ENCODE measurements at places on chromosomes 3 and 15. TPM values are rescaled to one million over a fixed set of nuclear protein-coding genes. Genes with fewer than 3 reads are reported as not detected.

- no peaks in the 10 kb centered on the region for H3K27me3 ChIP-seq
- no peak overlapping the region for H3K27ac ChIP-seq
- no peaks in the 10 kb centered on the region for H3K36me3 ChIP-seq
- no peaks in the 10 kb centered on the region for H3K4me1 ChIP-seq
- no peak for DNase-seq
These were observed 199.4 kb downstream of the KCNH8 start for GRCh38 chr3:19347671-19348070.

DNA sequence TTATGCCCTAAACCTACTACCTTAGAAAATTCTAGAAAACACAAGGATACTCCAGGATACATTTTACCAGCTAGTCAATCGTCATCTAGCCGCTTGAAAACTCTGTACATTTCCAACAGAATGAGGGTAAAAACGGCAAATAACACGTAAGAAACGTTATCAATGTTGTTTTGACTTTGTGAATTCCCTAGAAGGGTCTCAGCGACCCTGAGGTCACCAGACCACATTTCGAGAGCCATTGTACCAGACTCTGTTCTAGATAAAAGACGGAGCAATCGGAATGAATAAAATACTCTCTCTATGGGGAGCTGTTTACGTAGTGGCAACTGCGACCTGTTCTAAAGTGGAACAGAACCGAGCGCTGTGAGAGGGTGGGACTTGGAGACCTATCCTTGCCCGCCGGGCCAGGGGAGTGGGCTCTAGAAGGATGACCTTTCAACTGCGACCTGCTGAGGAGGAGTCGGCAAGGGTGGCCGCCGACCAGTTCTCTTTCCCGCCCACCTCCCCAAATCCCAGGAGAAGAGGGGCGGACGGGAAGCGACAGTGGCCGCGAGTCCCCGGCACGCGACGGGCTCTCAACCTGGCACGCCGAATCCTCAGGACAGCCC is 778 bp upstream of the AP4E1 start:
- no peaks in the 10 kb centered on the region for H3K36me3 ChIP-seq
- peak overlapping the region; percentile 100 for H3K27ac ChIP-seq
- peaks cover 16% of the 10 kb centered on the region for H3K4me1 ChIP-seq
- peak overlapping the region; percentile 57 for H3K4me3 ChIP-seq
- peak; percentile 60 for DNase-seq
- no peaks in the 10 kb centered on the region for H3K27me3 ChIP-seq

DNA sequence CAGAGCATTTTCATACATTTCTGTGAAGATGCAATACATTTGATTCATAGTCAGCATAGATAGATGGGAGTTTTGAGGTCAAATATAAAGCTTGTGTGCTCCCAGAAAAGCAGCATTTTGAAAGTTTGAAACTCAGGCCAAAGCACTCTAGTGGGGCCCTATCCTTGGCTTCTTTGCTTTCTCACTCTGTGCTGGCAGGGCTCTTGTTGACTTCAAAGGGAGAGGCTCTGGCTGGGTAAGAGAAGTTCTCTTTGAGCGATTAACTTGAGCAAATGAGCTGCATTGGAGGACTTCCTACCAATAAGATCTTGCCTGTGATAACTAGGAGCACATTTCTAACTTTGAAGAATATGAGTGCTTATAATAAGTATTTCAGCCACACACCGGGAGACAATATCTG is 214.0 kb upstream of the RARB start:
- no peak for DNase-seq
- no peak overlapping the region for H3K27ac ChIP-seq
- H3K4me1 ChIP-seq: no peaks in the 10 kb centered on the region
- H3K27me3 ChIP-seq: no peaks in the 10 kb centered on the region

ZNF501 gene
- total RNA-seq: 7.5 TPM

GCHFR gene
- 21.2 TPM for total RNA-seq

PDZRN3 gene
- not detected for total RNA-seq

FOXP1 gene
- 348 TPM for total RNA-seq

CHRFAM7A gene
- not detected for total RNA-seq
